CD8-positive, alpha-beta memory T cell (primary cell): ENCODE measurements at places on chromosomes 13 and 19. TPM values are rescaled to one million over a fixed set of nuclear protein-coding genes. Genes with fewer than 3 reads are reported as not detected.
A peak's percentile ranks its signal among the peaks of the same experiment; 100 is the strongest.

DNA sequence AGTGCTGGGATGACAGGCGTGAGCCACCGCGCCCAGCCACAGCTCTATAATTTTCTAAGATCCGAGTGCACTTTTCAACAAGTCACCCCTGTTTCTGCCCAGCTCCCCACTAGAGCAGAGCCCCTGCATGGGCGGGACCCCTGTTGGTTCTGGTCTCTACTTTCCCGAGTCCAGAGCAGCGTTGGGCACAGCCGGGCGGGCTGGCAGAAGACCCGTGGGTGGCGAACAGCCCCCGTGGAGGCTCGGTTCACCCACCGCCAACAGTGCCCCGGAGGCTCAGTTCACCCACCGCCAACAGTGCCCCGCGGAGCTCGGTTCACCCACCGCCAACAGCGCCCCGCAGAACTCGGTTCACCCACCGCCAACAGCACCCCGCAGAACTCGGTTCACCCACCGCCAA is 40.8 kb downstream of the ADPRHL1 start:
- H3K4me3 ChIP-seq, result no peak overlapping the region
- H3K27me3 ChIP-seq, result no peaks in the 10 kb centered on the region
- no peaks in the 10 kb centered on the region for H3K4me1 ChIP-seq
- DNase-seq, result no peak
- H3K36me3 ChIP-seq, result no peaks in the 10 kb centered on the region

TMEM238 gene
- 14.1 TPM for total RNA-seq

DNA sequence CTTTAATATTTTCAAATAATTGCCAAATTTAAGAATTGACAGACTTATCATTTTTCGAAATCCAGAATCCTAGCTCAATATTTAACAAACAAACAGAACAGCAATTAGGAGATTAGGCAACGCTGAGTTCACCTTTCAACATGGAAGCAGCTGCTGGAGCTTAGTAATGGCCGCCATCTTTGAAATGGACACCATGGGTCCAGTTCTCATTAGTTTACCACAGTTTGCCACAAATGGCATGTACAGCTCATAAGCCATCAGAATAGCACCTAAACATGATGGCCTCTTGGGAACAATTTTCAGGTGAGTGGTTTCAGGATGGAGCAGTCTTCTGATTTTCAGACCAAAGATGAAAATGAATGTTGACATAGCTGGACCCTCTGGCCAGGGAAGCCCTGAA is 313.6 kb upstream of the OBI1 start:
- no peaks in the 10 kb centered on the region for H3K36me3 ChIP-seq
- no peaks in the 10 kb centered on the region for H3K27me3 ChIP-seq
- H3K4me3 ChIP-seq, result no peak overlapping the region
- DNase-seq, result no peak
- no peak overlapping the region for H3K27ac ChIP-seq

KCTD12 gene
- 5.1 TPM for total RNA-seq

ELAVL3 gene
- not detected for total RNA-seq

GRCh38 chr13:51070005-51070649 is 40.9 kb downstream of the C13orf42 start:
- H3K36me3 ChIP-seq, result no peaks in the 10 kb centered on the region
- no peaks in the 10 kb centered on the region for H3K27me3 ChIP-seq

DNA sequence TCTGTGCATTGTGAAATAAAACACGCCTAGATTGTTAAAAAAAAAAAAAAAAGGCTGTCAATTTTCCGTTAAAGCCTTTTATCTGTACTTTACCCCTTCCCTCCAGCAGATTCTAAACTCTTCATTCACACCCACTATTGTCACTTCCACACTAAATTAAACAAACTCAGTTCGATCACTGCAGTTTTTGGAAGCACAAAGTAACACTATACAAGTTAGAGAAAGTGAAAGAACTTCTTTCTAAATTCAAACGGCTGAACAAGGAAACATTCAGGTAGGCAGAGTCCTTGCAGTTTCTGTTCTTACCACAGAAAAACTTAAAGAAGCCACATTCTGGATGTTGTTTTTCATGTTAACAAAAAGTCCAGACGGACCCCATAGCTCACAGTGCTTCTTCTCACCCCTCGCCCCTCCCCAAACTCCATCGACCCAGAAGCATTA is 27.5 kb upstream of the UBE2L5 start:
- H3K4me3 ChIP-seq, result peak overlapping the region; percentile 89
- no peaks in the 10 kb centered on the region for H3K27me3 ChIP-seq
- peak overlapping the region; percentile 76 for H3K27ac ChIP-seq
- no peaks in the 10 kb centered on the region for H3K36me3 ChIP-seq

DNA sequence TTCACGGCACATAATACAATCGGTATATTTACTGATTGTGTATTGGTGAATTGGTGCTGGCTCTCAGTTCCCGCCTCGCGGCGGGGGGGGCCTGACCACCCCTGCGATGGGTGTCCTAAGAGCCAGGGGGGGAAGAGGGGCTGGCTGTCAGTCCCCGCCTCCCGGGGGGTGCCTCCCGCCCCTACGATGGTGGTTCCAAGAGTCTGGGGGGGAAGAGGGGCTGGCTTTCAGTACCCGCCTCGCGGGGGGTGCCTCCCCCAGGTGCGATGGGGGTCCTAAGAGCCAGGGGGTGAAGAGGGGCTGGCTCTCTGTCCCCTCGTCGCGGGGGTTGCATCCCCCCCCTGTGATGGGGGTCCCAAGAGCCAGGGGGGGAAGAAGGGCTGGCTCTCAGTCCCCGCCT is 2321.8 kb upstream of the PCDH20 start:
- H3K4me1 ChIP-seq, result no peaks in the 10 kb centered on the region
- H3K36me3 ChIP-seq, result no peaks in the 10 kb centered on the region
- DNase-seq, result no peak
- H3K27ac ChIP-seq, result no peak overlapping the region
- H3K27me3 ChIP-seq, result no peaks in the 10 kb centered on the region

NCR1 gene
- not detected for total RNA-seq

B3GNT8 gene
- 0.91 TPM for total RNA-seq

DNA sequence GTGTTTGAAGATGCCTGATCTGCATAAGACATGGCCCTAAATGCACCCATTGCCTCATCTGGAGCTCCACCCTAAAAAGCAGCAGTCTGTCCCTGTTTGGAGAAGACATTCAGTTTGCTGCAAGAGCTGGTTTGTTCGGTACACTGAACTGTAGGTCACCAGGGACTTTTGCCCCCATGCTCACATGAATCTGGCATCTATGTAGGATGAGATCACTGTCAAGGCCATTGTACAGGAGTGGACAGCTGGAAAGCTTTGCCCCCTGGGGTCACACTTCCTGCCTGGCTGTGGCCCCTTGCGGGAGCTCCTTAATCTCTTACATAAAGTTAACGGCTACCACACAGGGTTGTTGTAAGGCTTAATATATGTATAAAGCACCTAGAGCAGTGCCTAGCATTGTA is 73.0 kb downstream of the IPO5 start:
- no peak overlapping the region for H3K4me3 ChIP-seq
- DNase-seq, result no peak
- H3K27me3 ChIP-seq, result no peaks in the 10 kb centered on the region
- H3K36me3 ChIP-seq, result no peaks in the 10 kb centered on the region
- H3K4me1 ChIP-seq, result no peaks in the 10 kb centered on the region

MBD3L3 gene
- total RNA-seq, result not detected

GRCh38 chr13:31918707-31919106 is 112.9 kb upstream of the FRY start:
- no peaks in the 10 kb centered on the region for H3K27me3 ChIP-seq
- H3K36me3 ChIP-seq, result no peaks in the 10 kb centered on the region

DNA sequence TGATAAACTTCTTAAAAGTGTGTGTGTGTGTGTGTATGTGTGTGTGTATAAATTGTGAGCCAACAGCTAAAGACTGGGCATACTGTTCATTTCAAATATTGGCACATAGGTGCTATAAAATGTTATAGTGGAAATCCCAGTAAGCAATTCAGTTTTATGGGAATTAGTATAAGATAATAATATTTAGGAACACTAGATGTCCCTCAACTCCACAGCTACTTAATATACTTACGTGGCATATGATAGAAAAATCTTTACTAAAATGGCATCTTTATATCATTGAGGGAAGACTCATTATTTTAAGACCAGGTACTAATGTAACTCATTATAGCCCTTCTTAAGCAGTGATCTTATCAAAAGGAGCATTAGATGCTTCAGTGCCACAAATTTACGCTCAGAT is 266.2 kb downstream of the MAB21L1 start:
- no peaks in the 10 kb centered on the region for H3K36me3 ChIP-seq
- H3K4me1 ChIP-seq, result no peaks in the 10 kb centered on the region
- H3K27ac ChIP-seq, result no peak overlapping the region
- no peak for DNase-seq

GRCh38 chr13:109093998-109094397 is 464.6 kb downstream of the MYO16 start:
- H3K27me3 ChIP-seq, result no peaks in the 10 kb centered on the region
- DNase-seq, result no peak
- no peak overlapping the region for H3K27ac ChIP-seq
- no peaks in the 10 kb centered on the region for H3K4me1 ChIP-seq
- H3K4me3 ChIP-seq, result no peak overlapping the region

- H3K27me3 ChIP-seq, result no peaks in the 10 kb centered on the region
- no peak overlapping the region for H3K4me3 ChIP-seq
- DNase-seq, result no peak
- H3K4me1 ChIP-seq, result no peaks in the 10 kb centered on the region
- H3K36me3 ChIP-seq, result no peaks in the 10 kb centered on the region
- no peak overlapping the region for H3K27ac ChIP-seq
Observed at GRCh38 chr13:36157480-36157879, 26.3 kb upstream of the DCLK1 start.

DNA sequence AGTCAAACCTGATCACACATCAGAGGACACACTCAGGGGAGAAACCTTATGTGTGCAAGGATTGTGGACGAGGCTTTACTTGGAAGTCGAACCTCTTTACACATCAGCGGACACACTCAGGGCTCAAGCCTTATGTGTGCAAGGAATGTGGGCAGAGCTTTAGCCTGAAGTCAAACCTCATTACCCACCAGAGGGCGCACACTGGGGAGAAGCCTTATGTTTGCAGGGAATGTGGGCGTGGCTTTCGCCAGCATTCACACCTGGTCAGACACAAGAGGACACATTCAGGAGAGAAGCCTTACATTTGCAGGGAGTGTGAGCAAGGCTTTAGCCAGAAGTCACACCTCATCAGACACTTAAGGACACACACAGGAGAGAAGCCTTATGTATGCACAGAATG is 8.2 kb upstream of the ZNF527 start:
- no peak overlapping the region for H3K27ac ChIP-seq
- no peak for DNase-seq
- H3K27me3 ChIP-seq, result no peaks in the 10 kb centered on the region
- no peak overlapping the region for H3K4me3 ChIP-seq

GTPBP3 gene
- total RNA-seq, result 55.7 TPM

GRCh38 chr19:11205939-11206570 is 8.7 kb upstream of the KANK2 start:
- H3K4me1 ChIP-seq, result no peaks in the 10 kb centered on the region
- H3K27ac ChIP-seq, result no peak overlapping the region
- no peaks in the 10 kb centered on the region for H3K36me3 ChIP-seq
- H3K4me3 ChIP-seq, result no peak overlapping the region
- H3K27me3 ChIP-seq, result no peaks in the 10 kb centered on the region

GRCh38 chr13:110964229-110965037 is 49.6 kb upstream of the ANKRD10 start:
- DNase-seq, result no peak
- no peak overlapping the region for H3K4me3 ChIP-seq
- no peaks in the 10 kb centered on the region for H3K4me1 ChIP-seq
- no peaks in the 10 kb centered on the region for H3K36me3 ChIP-seq
- peak overlapping the region; percentile 31 for H3K27ac ChIP-seq
- no peaks in the 10 kb centered on the region for H3K27me3 ChIP-seq

GRCh38 chr13:35716186-35716585 is 239.7 kb upstream of the MAB21L1 start:
- H3K27me3 ChIP-seq, result no peaks in the 10 kb centered on the region
- H3K4me3 ChIP-seq, result no peak overlapping the region
- no peak for DNase-seq
- no peaks in the 10 kb centered on the region for H3K4me1 ChIP-seq
- no peak overlapping the region for H3K27ac ChIP-seq
- H3K36me3 ChIP-seq, result no peaks in the 10 kb centered on the region

PSG1 gene
- total RNA-seq, result not detected

GRCh38 chr13:46172531-46172991 is 9.4 kb downstream of the LCP1 start:
- DNase-seq, result peak; percentile 49
- H3K36me3 ChIP-seq, result peaks cover 18% of the 10 kb centered on the region
- peaks cover 93% of the 10 kb centered on the region for H3K4me1 ChIP-seq
- H3K27me3 ChIP-seq, result no peaks in the 10 kb centered on the region
- H3K4me3 ChIP-seq, result peak overlapping the region; percentile 35
